ENCODE measurements at places on chromosomes 4 and X. TPM values are rescaled to one million over a fixed set of nuclear protein-coding genes. Genes with fewer than 3 reads are reported as not detected.

GRCh38 chr4:106618956-106619355 is 250.4 kb upstream of the GIMD1 start:
- H3K36me3 ChIP-seq = no peaks in the 10 kb centered on the region
- no peaks in the 10 kb centered on the region for H3K27me3 ChIP-seq
- no peaks in the 10 kb centered on the region for H3K4me1 ChIP-seq
- no peak overlapping the region for H3K4me3 ChIP-seq
- no peak overlapping the region for H3K27ac ChIP-seq
- DNase-seq = no peak

DNA sequence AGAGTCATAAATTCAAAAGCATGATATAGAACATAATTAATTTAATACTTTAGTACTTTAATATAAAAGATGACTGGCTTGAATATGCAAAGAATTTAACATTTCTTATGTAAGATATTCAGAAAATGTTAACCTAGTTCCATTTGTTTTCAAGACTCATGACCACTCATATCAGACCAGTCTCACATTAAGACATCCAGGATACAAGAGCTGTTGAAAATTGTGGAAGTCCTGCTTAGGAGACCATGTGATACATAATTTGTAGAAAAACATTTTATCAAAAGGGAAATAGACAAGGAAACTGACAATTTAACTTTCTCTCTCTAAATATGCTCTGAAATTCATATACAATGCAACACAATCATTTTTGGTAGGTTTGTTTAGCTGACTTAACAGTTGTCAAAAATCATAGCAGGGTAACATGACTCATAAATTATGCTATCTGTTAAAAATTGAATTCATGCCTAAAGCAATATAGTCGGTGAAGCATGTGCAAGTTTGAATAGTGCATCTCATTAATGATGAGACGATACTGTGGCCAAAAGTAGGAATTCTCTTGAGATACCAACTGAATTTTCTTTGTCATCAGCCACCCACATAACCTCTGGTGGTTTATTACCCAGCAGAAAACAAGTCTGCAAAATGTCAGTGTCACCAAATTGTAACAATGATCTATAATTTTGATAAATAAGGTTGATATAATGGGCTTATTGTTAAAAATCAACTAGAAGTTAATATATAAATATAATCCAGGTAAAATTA is 211.4 kb downstream of the GASK1B start:
- H3K27me3 ChIP-seq = no peaks in the 10 kb centered on the region
- H3K36me3 ChIP-seq = no peaks in the 10 kb centered on the region
- H3K4me1 ChIP-seq = no peaks in the 10 kb centered on the region
- H3K27ac ChIP-seq = no peak overlapping the region
- no peak overlapping the region for H3K4me3 ChIP-seq
- no peak for DNase-seq

GRCh38 chrX:74383611-74384010 is 37.7 kb upstream of the SLC16A2 start:
- DNase-seq = no peak
- no peak overlapping the region for H3K4me3 ChIP-seq
- H3K27ac ChIP-seq = no peak overlapping the region
- no peaks in the 10 kb centered on the region for H3K36me3 ChIP-seq

GRCh38 chrX:2478546-2479419 is 22.0 kb downstream of the DHRSX start:
- no peak overlapping the region for H3K27ac ChIP-seq
- peaks cover 7% of the 10 kb centered on the region for H3K4me1 ChIP-seq
- H3K4me3 ChIP-seq = no peak overlapping the region
- no peaks in the 10 kb centered on the region for H3K27me3 ChIP-seq
- DNase-seq = no peak

GRCh38 chr4:129145222-129145730 is 49.3 kb downstream of the C4orf33 start:
- H3K27ac ChIP-seq = no peak overlapping the region
- H3K27me3 ChIP-seq = no peaks in the 10 kb centered on the region
- no peak for DNase-seq
- no peaks in the 10 kb centered on the region for H3K36me3 ChIP-seq
- no peak overlapping the region for H3K4me3 ChIP-seq
- no peaks in the 10 kb centered on the region for H3K4me1 ChIP-seq

DNA sequence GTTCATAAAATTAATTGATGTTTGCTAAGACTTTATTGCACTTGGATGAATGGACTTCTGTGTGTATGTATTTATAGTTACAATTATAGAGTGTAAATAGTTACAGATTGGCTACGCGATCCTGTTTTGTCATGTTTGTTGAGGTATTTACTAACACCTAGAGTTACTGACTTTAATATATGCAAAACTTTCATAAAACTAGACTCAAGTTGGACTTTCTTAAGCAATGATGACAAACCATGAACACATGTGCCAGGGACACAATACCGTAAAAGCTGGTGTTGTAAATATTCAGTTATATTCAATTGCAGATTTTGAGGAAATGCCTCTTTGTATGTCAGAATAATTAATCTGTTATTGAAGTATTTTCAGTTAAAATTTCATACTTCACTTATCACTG is 6.1 kb downstream of the GRIA2 start:
- no peak overlapping the region for H3K27ac ChIP-seq
- H3K36me3 ChIP-seq = no peaks in the 10 kb centered on the region
- no peak for DNase-seq
- H3K4me1 ChIP-seq = no peaks in the 10 kb centered on the region
- H3K27me3 ChIP-seq = peaks cover 6% of the 10 kb centered on the region

GRCh38 chrX:69226459-69227158 is 61.4 kb upstream of the PJA1 start:
- H3K27ac ChIP-seq = no peak overlapping the region
- no peak for DNase-seq
- no peak overlapping the region for H3K4me3 ChIP-seq
- no peaks in the 10 kb centered on the region for H3K27me3 ChIP-seq
- peaks cover 4% of the 10 kb centered on the region for H3K4me1 ChIP-seq

- H3K4me1 ChIP-seq = no peaks in the 10 kb centered on the region
- H3K36me3 ChIP-seq = no peaks in the 10 kb centered on the region
- no peak overlapping the region for H3K4me3 ChIP-seq
- DNase-seq = no peak
- H3K27ac ChIP-seq = no peak overlapping the region
- no peaks in the 10 kb centered on the region for H3K27me3 ChIP-seq
Measured at GRCh38 chr4:165059386-165059785, 5.7 kb downstream of the TRIM75 start.

DNA sequence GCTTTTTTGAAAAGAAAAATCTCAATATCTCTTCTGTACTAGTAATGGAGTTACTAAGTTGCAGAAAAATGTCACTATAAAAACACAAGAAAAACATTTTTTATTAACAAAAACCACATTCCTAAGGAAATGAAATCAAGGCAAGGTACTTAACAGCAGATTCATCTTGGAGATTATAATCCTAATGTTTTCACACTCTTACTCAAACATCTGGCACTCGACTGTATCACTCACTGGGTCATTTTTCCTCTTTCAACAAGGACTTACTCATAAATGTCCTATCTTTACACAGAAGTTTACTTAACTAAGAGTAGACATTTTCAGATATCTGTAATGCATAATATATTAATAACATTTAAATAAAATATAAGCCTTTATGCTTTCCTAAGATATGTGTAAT is 216.6 kb downstream of the NR3C2 start:
- H3K27me3 ChIP-seq = no peaks in the 10 kb centered on the region
- DNase-seq = no peak
- H3K36me3 ChIP-seq = no peaks in the 10 kb centered on the region

The NUP62CL gene
- total RNA-seq = 2.5 TPM

The WDR19 gene
- total RNA-seq = 9.1 TPM

The ARHGEF6 gene
- 1.1 TPM for total RNA-seq

The GAGE12H gene
- not detected for total RNA-seq

The EDNRA gene
- 4.0 TPM for total RNA-seq

The SFRP2 gene
- total RNA-seq = 8.3 TPM

The CENPU gene
- total RNA-seq = 24.2 TPM

The BEX5 gene
- total RNA-seq = not detected

All from esophagus squamous epithelium (tissue), 5 donors.